Mesenchymal stem cell (in vitro differentiated cells and primary cell): ENCODE measurements at places on chromosomes 6 and 20.

GRCh38 chr20:62323980-62324906, 21.4 kb downstream of the ADRM1 start:
- H3K4me1 ChIP-seq: peaks cover 5% of the 10 kb centered on the region
- H3K27me3 ChIP-seq: no peaks in the 10 kb centered on the region
- H3K36me3 ChIP-seq: peaks cover 33% of the 10 kb centered on the region
- no peak overlapping the region for H3K4me3 ChIP-seq
- no peak overlapping the region for H3K27ac ChIP-seq
- DNase-seq: no peak

DNA sequence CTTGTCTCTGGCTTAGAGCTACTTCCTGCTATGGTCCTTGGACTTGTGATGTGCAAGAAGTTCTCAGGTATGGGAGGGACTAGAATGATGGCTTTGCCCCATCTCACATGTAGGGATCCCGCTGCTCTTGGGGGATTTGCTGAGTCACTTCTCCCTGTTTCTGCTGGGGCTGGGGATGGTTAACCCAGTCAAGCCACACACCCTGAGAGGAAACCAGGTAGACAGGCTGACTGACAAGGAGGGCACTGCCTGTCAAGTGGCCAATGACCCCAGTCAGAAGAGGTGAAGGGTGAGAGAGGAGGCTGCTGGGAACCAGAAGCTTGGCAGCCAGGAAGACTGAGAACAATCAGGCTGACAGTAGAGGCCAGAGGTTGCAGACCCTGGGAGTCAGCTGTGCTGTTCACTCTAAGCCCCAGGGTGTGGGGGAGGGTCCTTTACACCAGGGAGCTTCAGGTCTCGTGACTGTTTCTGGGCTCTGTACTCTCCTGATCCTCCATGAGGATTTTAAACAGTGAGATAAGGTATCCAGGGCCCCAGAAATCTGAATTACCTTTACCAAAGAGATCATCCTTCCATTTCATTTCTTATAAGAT, 34.6 kb downstream of the HLA-F start:
- no peak overlapping the region for H3K27ac ChIP-seq
- no peaks in the 10 kb centered on the region for H3K36me3 ChIP-seq
- peaks cover 4% of the 10 kb centered on the region for H3K4me1 ChIP-seq
- no peak for DNase-seq

GRCh38 chr6:64930681-64931080, 776.3 kb downstream of the EYS start:
- no peak overlapping the region for H3K27ac ChIP-seq
- no peak overlapping the region for H3K4me3 ChIP-seq
- DNase-seq: no peak
- no peaks in the 10 kb centered on the region for H3K36me3 ChIP-seq

DNA sequence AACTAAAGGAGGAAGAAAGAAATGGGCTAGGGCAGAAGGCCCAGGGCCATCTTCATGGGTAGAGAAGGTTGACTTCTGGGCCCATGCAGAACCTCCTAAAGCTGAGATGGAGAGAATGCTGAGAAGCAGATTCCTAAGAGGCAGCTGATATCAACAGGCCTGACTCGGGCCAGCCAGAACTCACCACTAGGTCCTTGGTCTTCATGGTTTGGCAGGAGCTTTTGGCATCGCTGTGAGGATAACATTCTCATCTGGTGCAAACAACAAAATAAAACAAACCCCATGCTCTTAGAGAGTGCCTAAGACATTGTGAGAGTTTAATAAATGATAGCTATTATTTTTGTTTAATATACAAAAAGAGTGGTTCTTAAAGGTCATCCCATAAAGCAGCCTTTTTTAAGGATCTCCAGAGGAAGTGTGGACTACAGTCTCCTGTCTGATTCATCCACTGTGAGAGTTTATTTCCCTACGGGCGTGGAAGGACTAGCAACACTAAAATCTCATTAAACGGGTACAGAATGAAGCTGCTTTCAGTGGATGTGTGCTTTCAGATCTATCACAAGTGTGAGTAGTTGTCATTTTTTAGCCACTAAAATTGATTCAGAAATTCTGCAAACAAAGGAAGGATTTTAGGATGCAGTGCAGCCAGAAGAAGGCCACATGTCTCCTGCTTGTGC, 160.0 kb downstream of the PLCB4 start:
- H3K36me3 ChIP-seq: peaks cover 3% of the 10 kb centered on the region
- H3K4me3 ChIP-seq: no peak overlapping the region
- H3K27me3 ChIP-seq: peaks cover 5% of the 10 kb centered on the region
- no peak overlapping the region for H3K27ac ChIP-seq
- peaks cover 2% of the 10 kb centered on the region for H3K4me1 ChIP-seq

DNA sequence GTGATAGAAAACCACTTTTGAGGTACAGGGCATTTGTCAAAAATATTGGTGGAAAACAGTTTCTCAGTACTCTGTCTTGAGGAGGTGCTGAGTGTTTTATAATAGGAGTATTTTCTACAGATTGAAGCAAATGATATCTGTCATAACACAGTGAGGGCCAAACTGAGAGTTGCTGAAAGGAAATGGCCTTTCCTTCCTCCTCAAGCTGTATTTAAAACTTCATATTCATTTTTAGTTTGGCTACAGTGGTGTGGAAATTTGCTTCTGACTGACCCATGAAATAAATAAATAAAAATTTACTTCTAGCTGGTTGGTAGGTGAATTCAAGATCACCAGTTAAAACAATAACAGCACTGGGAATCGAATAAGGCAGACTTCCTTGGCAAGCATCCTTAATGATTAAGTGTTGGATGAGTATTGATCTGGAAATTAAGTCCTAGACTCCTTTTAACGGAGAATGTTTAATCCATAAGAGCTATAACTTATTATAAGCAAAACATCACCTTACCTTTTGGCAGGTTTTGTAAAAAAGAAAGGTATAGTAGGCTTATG, 828.6 kb upstream of the CITED2 start:
- H3K27ac ChIP-seq: no peak overlapping the region
- no peaks in the 10 kb centered on the region for H3K4me1 ChIP-seq
- H3K4me3 ChIP-seq: no peak overlapping the region
- DNase-seq: peak; percentile 16
- no peaks in the 10 kb centered on the region for H3K27me3 ChIP-seq

DNA sequence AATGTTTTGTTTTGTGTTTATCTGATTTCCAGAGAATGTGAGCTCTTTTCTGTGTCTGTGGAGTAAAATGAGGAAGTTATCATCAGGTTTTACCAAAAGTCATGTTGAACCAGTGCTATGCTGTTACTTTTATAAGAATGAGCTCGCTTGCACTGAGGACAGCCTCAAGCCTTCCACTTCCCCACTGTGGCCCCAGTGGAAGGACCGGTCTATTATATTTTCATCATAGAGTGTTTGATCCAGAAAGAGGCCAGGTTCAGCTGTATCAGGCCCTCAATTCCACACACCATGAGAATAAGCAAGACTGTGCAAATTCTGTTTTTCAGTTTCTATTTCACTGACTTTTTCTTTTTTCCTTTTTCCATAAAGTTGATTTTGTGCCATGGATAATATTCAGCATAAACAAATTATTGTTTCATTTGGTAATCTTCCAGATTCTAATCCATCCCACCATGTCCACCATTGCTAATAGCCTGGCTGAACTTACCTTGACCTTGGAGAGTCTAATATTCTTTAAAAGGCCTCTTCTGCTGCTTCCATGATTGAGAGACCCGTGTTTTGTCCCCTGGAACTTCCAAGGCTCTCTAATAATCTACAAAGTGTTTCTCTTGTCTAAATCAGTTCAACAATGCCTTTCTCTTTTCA, 286.2 kb downstream of the THBS2 start:
- H3K27me3 ChIP-seq: no peaks in the 10 kb centered on the region
- H3K27ac ChIP-seq: no peak overlapping the region
- H3K4me1 ChIP-seq: peaks cover 2% of the 10 kb centered on the region
- no peaks in the 10 kb centered on the region for H3K36me3 ChIP-seq

DNA sequence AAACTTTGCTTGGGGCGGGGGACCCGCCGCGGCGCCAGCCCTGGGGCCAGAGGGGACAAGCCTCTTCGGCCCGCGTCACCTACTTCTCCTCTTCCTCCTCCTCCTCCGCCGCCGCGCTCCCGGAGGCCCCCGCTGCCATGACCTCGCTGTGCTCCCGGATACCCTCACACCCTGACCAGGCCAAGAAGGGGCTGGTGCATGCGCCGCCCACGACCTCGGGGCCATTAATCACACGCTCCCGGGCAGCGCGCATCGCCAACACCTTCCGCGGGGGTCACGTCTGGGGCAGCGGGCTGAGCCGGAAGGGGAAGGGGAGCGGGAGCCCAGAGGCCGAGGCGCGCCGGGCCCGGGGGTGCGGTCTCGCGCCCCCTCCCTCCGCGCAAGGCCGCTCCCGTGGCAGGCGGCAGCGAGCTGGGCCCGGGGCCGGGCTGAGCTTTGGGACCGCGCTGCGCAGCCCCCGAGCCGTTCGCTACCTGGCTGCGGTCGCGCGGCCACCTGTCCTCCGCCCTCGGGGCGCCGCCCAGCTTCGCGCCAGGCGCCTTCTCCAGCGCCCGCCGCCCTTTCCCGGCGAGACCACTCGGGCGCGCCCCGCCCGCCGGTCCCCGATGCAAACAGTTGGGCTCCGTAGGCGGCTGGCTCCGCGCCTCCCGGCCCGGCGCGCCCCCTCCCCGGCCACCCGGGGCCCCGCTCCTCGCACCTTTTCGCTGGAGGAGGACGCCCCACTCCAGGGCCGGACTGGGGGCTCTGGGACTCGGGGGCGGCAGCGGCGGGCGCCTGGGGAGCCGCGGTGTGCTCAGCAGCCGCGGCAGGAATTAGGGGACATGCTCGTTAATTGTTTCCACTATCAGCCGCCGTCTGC, 575 bp upstream of the CNR1 start:
- DNase-seq: no peak
- H3K4me1 ChIP-seq: peaks cover 21% of the 10 kb centered on the region
- no peaks in the 10 kb centered on the region for H3K36me3 ChIP-seq
- H3K27me3 ChIP-seq: peaks cover 35% of the 10 kb centered on the region

GRCh38 chr20:43751167-43752050, 24.6 kb upstream of the GTSF1L start:
- H3K4me3 ChIP-seq: no peak overlapping the region
- no peak overlapping the region for H3K27ac ChIP-seq
- no peaks in the 10 kb centered on the region for H3K36me3 ChIP-seq
- H3K4me1 ChIP-seq: peaks cover 16% of the 10 kb centered on the region

DNA sequence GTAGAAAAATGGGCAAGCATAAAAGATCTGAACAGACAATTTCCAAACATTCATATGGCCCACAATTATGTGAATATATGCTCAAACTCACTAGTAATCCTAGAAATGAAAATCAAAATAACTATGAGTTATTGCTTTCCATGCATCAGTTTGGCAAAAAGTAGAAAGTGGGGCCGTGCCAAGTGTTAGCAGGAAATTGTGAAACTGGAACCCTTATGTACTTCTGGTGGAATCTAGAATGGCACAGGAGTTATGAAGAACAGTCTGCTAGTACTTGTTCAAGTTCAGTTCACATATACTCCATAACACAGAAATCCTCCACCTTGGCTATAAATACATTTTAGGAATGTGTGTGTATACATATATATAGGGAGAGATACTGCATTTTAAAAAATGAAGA, 89.8 kb downstream of the EYA2 start:
- H3K4me1 ChIP-seq: no peaks in the 10 kb centered on the region
- H3K36me3 ChIP-seq: no peaks in the 10 kb centered on the region
- no peak for DNase-seq
- no peak overlapping the region for H3K27ac ChIP-seq

DNA sequence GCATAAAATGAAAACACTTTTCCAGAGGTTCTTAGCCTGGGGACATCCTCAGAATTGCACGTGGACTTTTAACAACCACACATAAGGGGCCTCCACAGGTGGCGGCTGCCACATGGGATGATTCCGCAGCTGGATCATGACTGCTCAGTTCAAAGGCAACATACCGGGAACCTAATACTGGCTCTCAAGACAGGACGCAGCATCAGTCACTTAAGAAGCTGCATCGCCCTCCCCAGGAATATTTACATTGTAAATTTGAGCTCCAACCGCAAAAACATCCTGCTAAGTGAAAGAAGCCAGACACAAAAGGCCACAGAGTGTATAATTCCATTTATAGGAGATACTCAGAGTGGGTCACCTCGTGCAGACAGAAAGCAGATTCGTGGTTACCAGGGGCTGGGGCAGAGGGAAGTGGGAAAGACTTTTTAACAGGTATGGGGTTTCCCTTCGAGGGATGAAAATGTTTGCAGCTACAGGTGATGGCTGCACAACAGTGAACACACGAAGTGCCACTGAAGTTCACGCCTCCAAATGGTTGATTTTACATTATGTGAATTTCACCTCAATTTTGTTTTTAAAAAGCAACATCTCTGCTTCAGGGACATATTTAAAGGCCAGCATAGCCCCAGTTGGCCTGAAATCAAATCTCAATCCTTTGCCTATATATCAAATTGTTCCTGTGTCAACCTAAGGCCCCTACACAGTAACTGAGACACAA, 141.5 kb downstream of the BMP7 start:
- no peak overlapping the region for H3K27ac ChIP-seq
- DNase-seq: peak; percentile 11
- peaks cover 74% of the 10 kb centered on the region for H3K27me3 ChIP-seq
- H3K4me3 ChIP-seq: no peak overlapping the region
- H3K36me3 ChIP-seq: no peaks in the 10 kb centered on the region
- H3K4me1 ChIP-seq: no peaks in the 10 kb centered on the region

DNA sequence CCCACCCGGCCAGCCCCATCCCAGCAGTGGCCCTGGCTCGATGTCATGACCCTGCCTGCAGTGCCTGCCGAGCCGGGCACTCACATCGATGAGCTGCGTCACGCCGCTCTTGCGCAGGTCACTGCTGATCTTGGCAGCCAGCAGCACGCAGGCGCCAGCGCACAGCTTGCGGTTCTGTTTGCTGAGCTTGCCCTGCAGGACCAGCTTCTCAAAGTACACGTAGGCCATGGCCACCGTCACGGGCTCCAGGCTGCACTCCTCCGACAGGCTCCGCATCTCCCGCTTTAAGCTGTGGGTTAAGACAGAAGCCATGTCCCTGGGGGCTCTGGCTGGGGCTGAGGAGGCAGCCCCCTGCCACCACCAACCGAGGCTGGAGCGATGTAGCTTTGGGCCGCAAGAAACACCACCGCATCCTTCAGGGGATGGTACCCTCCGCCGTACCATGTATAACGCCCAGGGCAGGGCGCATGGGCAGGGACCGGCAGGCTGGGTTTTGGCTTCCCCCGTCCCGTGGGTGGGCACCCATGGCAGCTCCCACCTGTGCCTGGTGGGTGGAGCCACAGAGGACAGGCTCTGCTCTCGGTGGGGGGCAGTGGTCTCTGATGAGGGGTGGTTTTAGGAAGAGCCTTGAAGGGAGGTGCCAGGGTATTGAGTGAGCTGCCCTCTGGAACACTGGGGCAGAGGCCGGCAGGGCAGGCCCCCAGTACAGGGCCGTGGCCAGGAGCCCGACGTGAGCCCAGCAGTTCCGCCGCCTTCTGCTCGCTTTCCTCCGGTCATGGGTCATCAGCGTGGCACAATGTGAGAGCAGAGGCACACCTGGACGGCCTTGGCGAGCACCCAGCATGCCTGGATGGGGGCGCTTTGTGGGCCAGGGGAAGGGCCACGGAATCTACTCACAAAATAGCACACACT, 4.5 kb downstream of the RPS21 start:
- no peaks in the 10 kb centered on the region for H3K27me3 ChIP-seq
- no peak for DNase-seq
- peaks cover 87% of the 10 kb centered on the region for H3K36me3 ChIP-seq
- H3K4me1 ChIP-seq: peaks cover 23% of the 10 kb centered on the region
- H3K4me3 ChIP-seq: no peak overlapping the region
